ENCODE measurements at places on chromosomes 11 and 22.

- peak; percentile 80 for DNase-seq
Measured at GRCh38 chr22:32880893-32881596, 79.5 kb downstream of the TIMP3 start.

DNA sequence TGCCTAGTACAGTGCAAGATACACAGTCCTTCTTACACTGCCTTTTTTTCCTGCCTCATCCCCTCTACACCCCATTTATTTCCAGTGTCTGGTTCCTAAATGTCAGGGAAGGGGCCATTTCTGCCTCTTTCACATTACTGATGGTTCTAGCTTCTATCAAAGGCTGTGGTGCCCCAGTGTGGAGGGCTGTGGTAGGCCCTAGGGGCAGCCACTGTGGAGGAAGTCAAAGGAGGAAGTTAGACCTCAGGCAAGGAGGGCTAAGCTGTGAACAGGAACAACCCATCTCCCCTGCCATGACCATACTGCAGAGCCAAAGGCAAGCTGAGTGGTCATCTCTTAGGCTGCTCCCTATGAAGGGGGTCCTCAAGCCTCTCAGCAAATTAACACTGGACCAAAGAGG is 81.9 kb upstream of the CRTAM start:
- DNase-seq = no peak

- DNase-seq = no peak
Measured at GRCh38 chr11:7673724-7674434, 579 bp upstream of the CYB5R2 start.

- DNase-seq = no peak
Measured at GRCh38 chr11:45501392-45502225, 163.8 kb downstream of the CHST1 start.

- DNase-seq = no peak
Measured at GRCh38 chr22:44194569-44194968, 13.8 kb downstream of the PARVG start.

DNA sequence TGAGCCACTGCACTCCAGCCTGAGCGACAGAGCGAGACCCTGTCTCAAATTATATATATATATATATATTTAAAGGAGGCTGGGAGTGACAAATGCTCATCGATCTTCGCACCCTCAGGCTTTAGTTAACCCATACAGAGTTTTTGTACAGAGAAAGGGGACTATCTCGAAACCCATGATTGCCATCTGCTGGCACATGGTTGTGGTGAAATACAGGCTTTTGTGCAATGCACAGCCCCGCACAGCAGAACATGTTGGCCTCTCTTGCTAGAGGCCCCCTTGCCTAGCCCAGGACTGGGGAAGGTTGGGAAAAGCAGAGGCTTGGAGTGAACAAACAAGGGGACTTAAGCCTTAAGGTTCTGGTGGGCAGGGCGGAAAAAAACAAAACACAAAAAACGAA is 3.6 kb downstream of the MYBPC3 start:
- peak; percentile 23 for DNase-seq

- DNase-seq = no peak
Measured at GRCh38 chr11:86760577-86760976, 39.8 kb upstream of the PRSS23 start.

GRCh38 chr11:73156114-73156513 is 14.0 kb upstream of the FCHSD2 start:
- no peak for DNase-seq

DNA sequence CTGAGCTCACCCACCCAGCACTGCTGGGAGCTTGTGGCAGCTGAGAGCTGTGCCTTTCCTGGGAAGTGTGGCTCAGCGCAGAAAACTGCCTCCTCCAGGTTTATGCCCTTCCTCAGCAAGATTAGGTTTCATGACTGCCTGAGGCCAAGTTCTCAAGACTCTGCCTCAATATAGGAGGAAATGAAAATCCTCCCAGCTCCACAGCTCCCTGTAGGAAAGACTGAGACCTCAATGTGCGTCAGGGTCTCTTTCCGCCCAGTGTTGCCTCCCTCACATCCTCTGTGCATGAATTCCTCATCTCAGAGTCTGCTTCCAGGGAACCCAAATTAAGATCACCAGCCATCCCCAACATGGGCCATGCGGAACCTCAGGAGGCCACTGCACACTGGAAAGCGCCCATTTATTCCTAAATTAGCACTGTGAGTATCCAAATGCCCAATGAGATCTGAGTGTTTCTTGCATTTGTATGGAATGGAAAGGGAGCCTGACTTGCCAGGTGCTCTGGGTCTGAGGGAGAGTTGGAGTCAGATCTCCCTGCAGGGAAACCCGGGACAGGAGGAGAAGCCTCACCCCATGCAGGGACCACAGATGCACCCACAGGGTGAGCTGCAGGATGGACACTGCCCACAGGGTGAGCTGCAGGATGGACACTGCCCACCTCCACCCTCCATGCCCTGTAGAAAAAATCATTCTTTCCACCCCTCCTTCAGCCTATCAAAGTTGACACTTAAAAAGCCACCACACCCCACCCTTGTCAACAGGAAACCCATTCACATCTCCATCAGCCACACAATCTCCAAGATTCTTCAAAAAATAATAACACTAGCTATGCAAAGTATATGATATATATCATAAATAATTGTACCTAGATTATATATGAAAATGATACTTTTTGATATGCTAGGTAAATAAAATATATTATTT is 97.4 kb upstream of the IGLL5 start:
- no peak for DNase-seq

DNA sequence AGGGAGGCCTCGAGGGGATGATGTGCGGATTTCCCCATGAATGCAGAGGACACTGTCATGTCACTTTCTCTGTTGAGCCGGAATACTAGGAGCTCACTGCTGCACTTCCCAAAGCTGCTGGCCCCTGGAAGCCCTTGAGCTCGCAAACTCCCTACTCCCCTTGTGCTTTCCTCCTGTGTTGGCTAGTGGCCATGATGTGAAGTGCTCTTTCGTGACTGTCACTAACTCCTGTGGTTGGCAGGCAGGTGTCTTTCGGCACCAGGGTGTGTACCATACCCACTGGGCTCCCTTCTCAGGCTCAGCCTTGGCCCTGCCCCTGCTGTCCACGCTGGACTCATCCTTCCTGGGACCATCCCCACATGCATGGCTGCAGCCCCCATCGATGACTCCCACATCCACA is 86.2 kb downstream of the BTBD10 start:
- no peak for DNase-seq

DNA sequence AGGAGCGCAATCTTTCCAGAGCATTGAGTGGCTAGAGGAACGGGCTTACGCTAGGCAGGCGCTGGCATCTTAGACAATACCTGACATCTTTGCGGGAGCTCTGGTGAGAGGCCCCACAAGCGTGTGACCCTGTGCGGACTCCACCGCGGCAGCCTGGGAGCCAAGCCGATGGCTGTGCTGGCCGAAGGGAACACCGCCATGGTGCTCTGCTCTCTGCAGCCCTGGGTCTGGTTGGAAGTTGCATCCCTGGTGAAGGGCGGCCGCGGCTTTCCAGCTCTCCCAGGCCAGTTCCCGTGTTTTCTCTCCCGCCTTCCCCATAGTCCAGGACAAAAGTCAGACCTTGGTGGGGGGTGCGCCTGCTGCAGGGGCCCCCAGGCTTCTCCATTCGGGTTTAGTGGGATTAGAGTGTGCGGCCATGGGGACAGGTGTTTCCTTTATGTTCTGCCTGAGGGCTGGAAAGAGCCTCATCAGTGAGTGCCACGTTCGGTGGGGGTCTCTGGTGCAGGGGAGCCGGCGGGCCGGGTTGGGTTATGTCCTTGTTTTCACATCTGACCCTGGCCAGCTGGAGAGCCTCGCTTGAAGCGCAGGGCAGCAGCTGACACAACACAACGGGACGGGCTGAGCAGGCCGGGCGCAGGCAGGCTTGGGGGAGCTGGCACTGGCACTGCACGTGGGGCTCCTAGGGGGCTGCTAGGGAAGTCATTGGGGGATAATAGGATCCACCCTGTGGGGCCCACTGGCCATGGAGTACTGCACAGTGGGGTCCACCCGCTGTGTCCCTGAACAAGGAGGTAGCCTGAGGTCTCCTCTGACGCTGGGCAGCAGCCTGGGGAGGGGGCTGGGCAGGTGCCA is 94.8 kb downstream of the KCNQ1 start:
- no peak for DNase-seq

GRCh38 chr11:67230406-67230805 is 35.9 kb upstream of the GRK2 start:
- DNase-seq = no peak

GRCh38 chr11:64831411-64831891 is 13.0 kb downstream of the CDC42BPG start:
- peak; percentile 8 for DNase-seq

GRCh38 chr11:11373934-11374333 is 20.9 kb upstream of the CSNK2A3 start:
- DNase-seq = no peak

DNA sequence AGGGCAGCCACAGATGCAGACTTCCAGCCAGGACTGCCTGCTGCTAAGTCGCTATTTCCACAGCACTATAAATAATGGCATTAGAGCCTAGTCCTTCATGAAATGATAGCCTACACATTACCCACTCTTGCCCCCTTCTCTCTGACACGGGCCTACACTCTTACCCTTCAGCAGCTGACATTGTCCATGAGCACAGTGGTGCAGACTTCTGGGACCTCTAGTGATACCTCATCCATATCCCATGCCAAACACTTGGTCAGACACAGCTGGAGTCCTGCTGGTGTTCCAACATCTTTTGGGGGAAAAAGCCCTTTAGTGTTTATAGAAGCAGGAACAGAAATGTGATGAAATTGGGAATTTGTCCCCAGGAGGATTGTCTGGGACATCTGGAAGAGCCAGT is 43.4 kb upstream of the RAB1B start:
- no peak for DNase-seq

GRCh38 chr11:65181569-65182257 is at the start of gene CAPN1:
TSS of gene CAPN1 (plus strand) at chr11:65181928. CDS start at chr11:65182702, 774 bp downstream.
- DNase-seq = peak; percentile 30

- no peak for DNase-seq
Measured at GRCh38 chr11:125950696-125951651, 5.1 kb downstream of the VSIG10L2 start.

DNA sequence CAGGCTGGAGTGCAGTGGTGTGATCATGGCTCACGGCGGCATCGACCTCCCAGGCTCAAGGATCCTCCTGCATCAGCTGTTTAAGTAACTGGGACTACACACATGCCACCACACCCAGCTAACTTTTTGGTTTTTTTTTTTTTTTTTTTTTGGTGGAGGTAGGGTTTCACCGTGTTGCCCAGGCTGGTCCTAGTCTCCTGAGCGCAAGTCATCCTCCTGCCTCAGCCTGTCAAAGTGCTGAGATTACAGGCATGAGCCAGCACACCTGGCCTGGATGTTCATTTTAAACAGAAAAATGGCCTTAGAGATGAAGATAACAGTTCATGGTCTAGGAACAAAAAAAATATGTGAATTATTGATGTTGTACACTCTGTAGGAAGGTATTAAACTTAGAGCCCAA is 13.6 kb upstream of the SLC25A18 start:
- no peak for DNase-seq

DNA sequence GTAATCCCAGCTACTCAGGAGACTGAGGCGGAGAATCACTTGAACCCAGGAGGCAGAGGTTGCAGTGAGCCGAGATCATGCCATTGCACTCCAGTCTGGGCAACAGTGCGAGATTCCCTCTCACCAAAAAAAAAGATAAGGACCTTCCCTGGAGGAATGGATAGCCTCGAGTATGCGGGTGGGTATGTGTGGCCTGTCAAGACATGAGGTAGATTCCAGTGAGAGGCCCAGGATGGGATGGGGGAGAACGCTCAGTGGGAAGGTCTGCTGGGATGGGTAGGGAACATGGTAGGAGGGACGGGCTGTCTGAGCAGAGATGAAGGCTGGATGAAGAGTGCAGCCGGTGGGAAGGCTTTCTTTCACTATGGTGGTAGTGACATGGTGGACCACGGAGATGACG is 39.0 kb upstream of the YWHAH start:
- no peak for DNase-seq

All from NCI-H1694 treated with DMSO at 0.1 percent for 48 hours (cell line).